Fibroblast of lung (primary cell): ENCODE measurements at places on chromosomes 12 and 14. TPM values are rescaled to one million over a fixed set of nuclear protein-coding genes. Genes with fewer than 3 reads are reported as not detected.

The ZC2HC1C gene
- total RNA-seq = 1.5 and 1.8 TPM in 2 replicates

The PRIMA1 gene
- total RNA-seq = not detected in 2 replicates

The CLEC4D gene
- not detected in 2 replicates for total RNA-seq

The PPP2R5C gene
- total RNA-seq = 82.7 and 86.0 TPM in 2 replicates

The TCTN2 gene
- total RNA-seq = 6.7 and 7.9 TPM in 2 replicates
